ENCODE measurements at places on chromosomes 2 and 18.
A peak's percentile ranks its signal among the peaks of the same experiment; 100 is the strongest.

DNA sequence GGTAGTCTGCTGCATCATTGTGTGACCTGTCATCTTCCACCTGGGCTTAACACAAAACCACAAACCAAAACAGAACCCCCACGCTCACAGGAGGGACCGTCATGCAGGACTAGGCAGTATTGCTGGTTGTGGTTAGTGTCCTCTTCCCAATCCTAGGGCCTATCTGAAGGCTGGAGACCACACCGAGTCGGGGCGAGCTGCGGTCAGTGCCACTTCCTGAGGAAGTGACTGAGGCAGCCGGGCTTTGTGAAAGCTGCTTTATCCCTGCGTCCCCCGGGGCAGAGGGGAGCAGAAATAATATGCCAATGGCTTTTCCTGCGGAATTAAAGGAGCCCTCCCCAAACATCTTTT is 22.9 kb downstream of the ZNF532 start:
- no peak for DNase-seq

DNA sequence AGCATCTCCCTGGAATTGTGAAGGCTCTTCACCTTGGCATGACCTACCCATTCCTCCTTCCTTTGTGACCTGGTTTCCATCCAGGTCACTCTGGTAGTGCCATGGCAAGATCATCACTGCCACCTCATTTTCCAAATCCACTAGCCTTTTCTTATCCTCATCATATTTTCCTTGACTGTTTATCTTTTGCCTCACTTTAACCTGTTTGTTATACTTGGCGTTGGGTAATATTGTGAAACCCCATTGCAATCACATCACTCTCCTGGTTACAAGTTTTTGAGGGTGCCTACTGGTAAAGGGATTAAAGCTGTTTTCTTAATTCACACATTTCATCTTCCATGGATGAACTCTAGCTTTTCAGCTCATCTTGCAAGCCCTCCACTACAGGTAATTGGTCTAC is 39.1 kb upstream of the IGFBP2 start:
- DNase-seq: no peak

GRCh38 chr2:28648147-28648546 is 103.5 kb upstream of the PPP1CB start:
- DNase-seq: no peak

DNA sequence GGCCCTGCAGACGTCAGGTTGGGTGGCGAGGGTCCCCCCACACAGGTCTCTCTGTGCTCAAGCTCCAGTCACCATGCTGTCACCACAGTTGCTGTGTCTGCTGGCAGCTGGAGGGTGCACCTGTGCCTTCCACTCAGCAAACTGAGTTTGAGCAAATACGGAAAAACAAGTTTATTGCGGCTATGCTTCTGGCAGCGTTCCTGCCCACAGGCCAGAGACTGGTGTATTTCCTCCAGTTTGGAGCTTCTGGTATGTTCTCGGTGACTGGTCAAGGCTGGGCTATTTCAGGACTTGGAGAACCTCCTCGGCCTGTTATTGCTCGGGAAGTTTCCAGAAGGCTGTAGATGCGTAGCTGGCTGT is 132.6 kb downstream of the SEPTIN10 start:
- DNase-seq: peak; percentile 63

DNA sequence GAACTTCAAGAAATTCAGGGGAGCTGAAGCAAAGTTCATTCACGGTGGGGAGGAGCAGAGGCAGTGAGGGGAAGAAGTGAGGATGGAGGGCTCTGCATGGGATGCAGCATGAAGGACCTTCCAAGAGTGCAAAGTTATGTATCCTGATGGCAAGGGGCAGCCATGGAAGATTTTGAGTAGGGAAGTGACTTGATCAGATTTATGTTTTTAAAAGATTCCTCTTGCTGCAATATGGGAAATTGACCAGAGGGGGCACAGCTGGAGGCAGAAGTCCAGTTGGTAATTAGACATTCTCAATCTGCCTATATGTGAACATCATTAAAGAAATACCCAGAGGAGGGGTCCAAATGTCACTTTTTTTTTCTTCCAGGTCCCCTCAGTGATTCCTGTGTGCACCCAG is 21.5 kb upstream of the ANXA4 start:
- DNase-seq: no peak

- no peak for DNase-seq
These were observed 94.4 kb downstream of the MGAT5 start for GRCh38 chr2:134348239-134348638.

GRCh38 chr18:10215446-10215845 is 239.0 kb upstream of the APCDD1 start:
- no peak for DNase-seq

DNA sequence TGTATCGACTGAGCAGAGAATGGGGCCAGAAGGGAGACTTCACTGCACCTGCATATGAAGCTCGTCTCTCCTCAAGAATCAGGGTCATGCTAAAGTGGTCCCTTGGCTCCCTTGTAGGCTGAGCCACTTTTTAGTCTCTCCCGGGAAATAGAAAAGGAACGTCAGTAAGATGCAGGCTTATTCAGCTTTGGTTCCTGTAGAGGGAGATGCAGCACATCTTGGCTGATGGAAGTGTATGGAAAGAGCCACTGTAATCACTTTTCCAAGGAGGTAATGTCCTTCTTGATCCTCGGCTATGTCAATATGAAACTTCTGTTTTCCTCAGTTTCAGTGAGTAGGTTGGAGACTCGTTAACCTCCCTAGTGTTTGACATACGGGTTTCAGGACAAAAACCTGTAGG is 235.2 kb downstream of the GCA start:
- DNase-seq: no peak

DNA sequence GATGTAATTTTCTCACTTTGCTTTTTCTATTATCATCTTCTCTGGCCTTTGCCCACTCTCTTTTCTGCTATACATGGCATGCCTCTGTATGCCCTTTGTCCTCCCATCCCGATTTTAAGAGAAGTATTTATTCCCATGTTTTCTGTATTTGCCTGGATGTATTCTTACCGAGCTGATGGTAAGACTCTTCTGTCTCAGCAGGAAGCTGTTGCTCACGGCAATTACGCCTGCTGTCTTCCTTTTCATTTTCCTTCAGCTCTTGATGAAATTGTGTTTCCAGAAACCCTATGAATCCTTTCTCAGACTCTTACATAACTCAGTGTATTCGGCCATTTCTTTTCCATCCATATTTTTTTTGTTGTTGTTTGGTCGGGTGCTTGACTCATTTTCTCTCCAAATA is 121.6 kb downstream of the SP3 start:
- no peak for DNase-seq
